ENCODE measurements at places on chromosomes 1 and 21.

- DNase-seq = no peak
Measured at GRCh38 chr1:54547601-54548388, at the start of gene ACOT11. Gene ACOT11, plus strand, starts transcription at chr1:54548228. Its CDS starts 82 bp downstream, at chr1:54548310.

- DNase-seq = no peak
Measured at GRCh38 chr1:229280921-229281320, 10.0 kb downstream of the RAB4A start.

DNA sequence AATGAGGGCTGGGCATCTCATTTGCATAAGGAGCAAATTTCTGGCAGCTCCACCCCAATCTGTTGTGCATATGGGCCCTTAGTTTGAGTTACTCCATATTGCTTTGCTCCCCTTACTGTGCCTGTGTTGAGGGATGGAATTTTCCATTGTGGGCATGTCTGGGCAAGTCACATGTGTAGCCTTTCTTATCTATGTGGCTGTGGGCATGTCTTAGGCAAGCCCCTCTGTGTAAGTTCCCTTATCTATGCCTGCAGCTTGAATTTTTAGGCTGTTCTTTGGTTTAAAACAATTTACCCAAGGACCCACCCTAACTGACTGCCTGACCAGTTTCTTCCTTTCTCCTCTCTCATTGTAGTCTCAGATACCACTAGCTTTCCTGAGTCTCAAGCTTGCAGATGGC is 405.7 kb upstream of the NCAM2 start:
- DNase-seq = no peak

DNA sequence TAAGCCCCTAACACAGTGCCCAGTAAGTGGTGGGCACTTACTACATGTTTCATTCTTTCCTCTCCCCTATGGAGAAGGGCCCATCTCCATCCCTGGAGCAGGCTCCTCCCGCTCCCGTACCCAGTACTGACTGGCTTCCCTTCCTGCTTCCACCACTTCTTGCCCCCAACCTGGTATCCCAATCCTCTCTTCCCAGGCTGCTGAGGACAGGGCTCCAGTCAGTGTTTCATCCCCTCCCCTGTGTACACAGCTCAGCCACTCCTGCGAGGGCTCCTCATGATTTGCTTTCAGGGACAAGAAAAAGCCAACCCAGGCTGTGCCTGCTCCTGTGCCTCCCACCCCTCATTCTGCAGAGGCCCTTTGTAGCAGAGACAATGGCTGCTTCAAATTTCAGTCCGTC is 20.8 kb upstream of the ETV3 start:
- DNase-seq = no peak

DNA sequence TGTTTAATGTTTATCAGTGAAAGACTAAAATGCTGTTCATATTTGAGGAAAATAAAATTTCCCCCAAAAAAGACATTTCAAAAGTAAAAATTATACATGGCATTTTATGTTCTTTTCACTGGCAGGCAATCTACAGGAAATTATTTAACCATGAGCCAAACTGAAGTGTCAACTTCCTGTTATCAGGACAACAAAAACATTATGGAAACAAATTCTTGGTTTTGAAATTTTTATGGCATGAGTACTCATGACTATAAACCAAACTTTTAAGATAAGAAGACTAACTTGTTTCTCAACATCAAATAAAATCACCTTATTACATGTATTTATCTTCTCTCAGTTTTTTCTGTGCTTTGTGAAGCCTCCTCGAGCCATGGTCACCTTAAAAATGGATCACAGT is 698.6 kb downstream of the LTN1 start:
- no peak for DNase-seq

- DNase-seq = peak; percentile 10
Measured at GRCh38 chr1:57770772-57771171, 346.9 kb upstream of the DAB1 start.

Data from A549 (cell line).